LoVo (cell line): ENCODE measurements at places on chromosomes 16 and 17.
A peak's percentile ranks its signal among the peaks of the same experiment; 100 is the strongest.

DNA sequence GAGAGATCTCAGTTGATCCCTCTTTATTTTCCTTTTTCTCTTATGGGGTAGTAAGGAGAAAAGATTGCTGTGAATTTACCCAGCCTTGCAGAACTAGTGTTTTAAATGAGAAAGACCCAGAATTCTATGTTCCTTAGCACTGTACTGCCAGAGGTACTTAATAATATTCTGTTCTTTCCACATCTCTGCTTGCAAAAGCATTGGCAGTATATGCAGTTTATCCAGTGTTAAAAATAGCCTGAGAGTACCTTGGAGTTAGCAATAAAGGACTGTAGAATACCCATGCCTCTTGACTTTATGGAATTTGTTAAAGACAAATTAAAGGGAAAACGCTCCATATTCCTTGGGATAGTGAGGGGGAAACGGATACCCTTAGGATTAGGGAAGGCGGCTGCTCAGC is 11.9 kb downstream of the SLC7A6 start:
- no peak for DNase-seq

DNA sequence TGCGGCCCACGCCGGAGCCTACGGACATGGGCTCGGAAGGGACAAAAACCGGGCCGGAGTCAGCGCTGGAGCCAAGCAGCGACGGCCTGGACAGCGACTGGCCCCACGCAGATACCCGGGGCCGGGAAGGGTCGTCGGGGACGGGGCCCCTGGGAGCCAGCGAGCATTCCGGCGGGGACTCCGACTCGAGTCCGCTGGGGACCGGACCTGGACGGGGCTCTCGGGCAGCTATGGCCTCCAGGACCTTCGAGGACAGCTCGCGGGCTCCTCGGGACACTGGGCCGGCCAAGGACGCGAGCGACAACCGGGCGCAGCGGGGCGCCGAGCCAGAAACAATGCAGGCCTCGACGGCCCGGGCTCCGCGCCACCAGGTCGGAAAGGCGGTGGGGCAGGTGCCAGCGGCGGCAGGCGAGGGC is 1.0 kb downstream of the MYO15B start:
- no peak for DNase-seq

DNA sequence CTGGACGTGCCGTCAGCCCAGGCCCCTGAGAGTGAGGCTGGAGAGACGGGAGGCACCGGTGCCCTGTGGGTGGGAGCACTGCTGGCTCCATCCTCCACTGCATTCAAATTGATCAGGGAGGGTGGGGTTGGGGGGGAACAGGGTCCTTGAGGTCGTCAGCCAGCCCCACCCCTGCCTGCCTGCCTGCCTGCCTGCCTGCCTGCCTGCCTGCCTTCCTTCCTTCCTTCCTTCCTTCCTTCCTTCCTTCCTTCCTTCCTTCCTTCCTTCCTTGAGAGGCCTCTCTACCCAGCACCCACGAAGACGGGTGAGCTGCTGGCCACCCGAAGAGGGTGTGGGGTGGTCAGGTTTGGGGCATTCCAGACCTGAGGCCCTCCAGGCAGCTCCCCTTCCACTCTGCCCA is 16.0 kb downstream of the BAHCC1 start:
- DNase-seq: no peak

GRCh38 chr16:16133943-16134604 is 89.2 kb downstream of the ABCC6 start:
- no peak for DNase-seq

- DNase-seq: no peak
Observed at GRCh38 chr16:70152578-70153302, 20.8 kb upstream of the CLEC18C start.

- no peak for DNase-seq
Observed at GRCh38 chr17:1156864-1157263, 22.9 kb downstream of the ABR start.

DNA sequence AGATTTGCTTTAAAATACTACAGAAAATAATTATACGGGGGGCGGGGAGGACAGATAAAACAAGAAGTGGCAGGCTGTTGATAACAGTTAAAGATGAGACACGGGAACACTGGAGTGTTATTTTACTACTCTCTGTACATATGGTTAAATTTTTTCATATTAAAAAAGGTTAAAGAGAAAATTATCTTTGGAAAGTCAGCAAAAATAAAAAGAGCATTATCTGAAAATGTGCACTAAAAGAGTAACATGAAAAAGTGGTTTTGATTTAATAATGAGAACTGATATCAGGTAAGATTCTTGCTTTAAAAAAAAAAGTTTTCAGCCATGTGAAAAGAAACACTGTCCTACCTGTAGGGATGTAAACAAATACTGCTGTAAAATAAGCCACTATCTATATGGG is 46.9 kb downstream of the ERN1 start:
- DNase-seq: no peak

- DNase-seq: no peak
Observed at GRCh38 chr17:43018008-43018853, 4.0 kb downstream of the VAT1 start.

GRCh38 chr17:44277976-44278375 is 10.0 kb upstream of the SLC4A1 start:
- no peak for DNase-seq

DNA sequence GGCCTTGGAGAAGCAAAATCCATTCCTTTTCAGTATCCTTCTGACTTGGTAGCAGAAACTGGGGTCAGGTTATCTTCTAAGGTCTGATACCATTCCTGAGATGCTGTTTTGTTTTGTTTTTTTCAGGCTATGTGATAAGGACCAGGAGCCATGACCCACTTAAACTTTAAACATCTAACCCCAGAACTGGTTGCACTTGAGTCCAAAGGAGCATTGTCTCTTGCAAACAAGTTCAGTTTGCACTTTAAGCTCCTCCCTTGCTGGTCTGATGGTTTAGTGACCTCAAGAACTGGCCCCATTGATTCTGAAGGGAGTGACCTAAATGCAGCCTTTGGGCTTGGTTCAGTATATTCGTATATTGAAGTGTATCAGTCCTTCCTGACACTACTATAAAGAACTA is 75.2 kb downstream of the ERCC4 start:
- no peak for DNase-seq

DNA sequence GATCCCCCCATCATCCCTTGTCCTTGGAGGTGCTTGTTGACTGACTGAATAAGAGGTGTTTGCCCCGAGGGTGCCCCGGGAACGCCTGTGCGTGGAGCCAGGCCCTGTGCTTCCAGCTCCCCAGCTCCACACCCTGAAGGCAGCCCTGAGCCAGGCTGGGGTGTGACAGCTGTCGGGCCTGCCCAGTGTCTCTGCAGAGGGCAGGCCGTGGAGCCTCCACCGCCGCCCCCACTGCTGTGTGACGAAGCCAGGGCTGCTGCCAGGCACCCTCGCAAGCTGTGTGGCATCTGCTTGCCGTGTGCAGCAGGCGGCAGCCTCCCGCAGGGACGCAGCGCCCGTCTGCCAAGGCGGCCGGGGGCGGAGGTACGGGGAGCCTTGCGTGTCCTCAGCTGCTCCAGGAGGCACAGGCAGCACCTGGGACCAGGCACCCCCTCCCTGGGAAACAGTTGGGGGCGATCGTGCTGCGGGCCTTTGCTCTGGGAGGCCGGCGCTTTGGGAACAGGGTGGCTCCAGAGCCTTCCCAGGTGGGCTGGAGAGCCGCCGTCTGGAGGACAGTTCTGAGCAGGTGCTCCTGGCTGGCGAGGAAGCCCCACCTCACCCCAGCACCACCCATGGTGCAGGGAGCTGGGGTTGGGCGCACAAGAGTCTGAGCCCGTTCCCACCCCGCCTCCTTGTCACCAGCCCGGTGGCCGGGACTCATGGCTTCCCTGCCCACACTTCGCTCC is 26.6 kb downstream of the GSE1 start:
- no peak for DNase-seq

DNA sequence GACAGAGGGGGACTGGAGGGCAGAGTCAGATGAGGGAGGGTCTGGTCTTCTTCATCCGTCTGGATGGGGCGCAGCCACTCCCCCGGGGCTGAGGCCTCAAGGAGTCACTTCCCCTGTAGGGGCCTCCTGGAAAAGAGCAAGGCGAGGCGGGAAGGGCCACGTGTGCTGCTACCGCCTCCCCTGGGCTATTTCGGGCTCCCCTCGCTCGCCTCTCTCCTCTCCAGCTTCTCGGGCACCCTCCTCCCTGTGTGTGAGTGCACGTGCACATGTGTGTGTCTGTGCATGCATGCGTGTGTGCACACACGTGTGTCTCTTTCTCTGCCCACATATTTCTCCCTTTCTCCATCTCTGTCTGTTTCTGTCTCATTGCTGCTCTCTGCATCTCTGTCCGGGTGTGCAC is 10.1 kb downstream of the GSG1L start:
- DNase-seq: no peak

- no peak for DNase-seq
Observed at GRCh38 chr17:56676810-56677209, 83.3 kb downstream of the NOG start.

- no peak for DNase-seq
Observed at GRCh38 chr17:44979426-44979995, 11.4 kb upstream of the C1QL1 start.

DNA sequence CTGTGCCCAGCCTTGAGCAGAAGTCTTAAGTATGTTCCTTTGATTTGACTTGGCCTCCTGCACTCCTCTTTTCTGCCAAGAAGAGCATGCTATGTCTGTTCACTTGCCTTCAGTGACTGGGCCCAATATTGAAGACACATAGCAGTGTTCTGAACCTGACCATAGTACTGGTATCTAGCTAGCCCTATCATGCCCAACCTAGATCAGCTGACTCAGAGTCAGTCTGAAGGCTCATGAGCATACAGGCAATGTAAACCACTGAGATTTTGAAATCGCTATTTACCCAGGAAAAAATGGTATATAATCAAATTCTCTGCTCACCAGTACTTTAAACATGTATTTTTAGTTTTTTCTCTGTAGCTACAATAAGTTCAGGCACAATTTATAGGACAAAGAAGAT is 129.4 kb downstream of the TANC2 start:
- DNase-seq: no peak

- no peak for DNase-seq
Observed at GRCh38 chr16:20327444-20328041, at the start of gene GP2. Gene GP2 (minus strand): TSS chr16:20327513. CDS start chr16:20326431, 1,082 bp downstream.

DNA sequence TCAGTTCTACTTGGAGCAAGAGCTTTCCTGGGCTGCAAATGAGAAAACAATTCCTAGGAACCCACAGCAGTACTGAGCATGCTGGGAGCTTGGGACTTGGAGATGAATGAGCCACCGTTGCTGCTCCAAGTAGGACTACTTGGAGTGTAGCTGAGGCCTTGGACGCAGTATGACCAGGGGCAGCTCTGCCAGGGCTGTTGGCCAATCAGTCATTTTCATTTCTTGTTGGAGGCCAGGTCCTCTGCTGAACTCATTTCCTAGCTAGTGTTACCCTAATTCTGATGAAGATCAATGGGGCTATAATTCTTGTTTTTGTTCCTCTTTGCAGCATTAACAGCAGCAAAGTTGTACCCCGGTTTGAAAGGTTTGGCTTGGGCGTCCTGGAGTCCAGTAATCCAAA is 8.0 kb upstream of the LGALS9 start:
- DNase-seq: no peak

DNA sequence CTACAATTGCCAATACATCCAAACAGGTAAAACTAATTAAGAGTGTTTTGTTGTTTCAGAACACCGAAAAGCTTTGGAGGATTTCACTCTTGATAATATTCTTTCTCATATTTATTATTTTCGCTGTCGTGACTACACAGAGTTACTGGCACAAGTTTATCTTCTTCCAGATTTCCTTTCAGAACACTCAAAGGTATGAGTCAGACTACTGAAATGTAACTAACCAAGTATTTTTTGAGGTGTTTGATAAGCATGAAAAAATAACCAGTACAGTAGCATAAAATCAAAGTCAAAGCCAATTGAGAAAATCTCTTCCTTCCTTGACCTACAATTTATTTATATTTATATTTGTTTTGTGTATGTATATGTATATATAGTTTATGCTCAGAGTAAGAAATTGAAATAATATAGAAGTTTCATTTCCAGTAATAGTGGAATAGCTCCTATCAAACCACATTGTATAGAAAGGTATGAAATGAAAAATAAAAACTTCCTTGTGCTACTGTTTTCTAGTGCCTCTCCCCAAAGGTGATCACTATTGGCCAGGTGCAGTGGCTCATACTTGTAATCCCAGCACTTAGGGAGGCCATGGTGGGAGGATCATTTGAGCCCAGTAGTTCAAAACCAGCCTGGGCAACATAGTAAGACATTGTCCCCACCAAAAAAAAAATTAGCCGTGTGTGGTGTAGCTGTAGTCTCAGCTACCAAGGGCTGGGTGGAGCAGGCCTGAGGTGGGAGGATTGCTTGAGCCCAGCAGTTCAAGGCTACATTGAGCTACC is 10.9 kb downstream of the RAD51C start:
- DNase-seq: no peak

- no peak for DNase-seq
Observed at GRCh38 chr16:53769787-53770186, 65.8 kb downstream of the FTO start.

- DNase-seq: no peak
Observed at GRCh38 chr16:85851034-85851785, 47.8 kb upstream of the IRF8 start.

- DNase-seq: no peak
Observed at GRCh38 chr17:72403713-72404209, 282.9 kb downstream of the SOX9 start.

- peak; percentile 35 for DNase-seq
Observed at GRCh38 chr17:82003411-82004381, 19.0 kb downstream of the CENPX start.

- no peak for DNase-seq
Observed at GRCh38 chr16:71726476-71727315, 2.2 kb upstream of the PHLPP2 start.

GRCh38 chr17:10243883-10244844 is 45.8 kb upstream of the GAS7 start:
- peak; percentile 16 for DNase-seq

DNA sequence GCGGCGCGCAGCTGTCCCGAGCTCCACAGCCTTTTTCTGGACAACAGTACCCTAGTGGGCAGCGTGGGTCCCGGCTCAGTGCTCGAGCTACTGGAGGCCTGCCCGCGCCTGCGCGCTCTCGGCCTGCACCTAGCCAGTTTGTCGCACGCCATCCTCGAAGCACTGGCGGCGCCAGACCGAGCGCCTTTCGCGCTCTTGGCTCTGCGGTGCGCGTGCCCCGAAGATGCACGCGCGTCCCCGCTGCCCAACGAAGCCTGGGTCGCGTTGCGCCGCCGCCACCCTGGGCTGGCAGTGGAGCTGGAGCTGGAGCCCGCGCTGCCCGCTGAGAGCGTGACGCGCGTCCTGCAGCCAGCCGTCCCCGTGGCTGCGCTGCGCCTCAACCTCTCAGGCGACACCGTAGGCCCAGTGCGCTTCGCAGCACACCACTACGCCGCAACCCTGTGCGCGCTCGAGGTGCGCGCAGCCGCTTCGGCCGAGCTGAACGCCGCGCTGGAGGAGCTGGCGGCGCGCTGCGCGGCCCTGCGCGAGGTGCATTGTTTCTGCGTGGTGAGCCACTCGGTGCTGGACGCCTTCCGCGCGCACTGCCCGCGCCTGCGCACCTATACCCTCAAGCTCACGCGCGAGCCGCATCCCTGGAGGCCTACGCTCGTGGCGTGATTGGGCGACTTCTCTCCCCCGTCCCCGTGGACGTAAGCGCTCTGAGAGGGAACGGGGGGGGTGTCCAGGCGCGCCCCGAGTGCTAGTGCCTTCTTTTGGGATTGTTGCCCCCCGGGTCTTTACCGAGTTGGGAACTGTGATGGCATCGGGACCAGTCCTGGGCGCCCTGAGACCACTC is 1.2 kb upstream of the HSF4 start:
- no peak for DNase-seq

GRCh38 chr16:30110661-30111060 is 2.7 kb downstream of the GDPD3 start:
- DNase-seq: no peak
